ENCODE measurements at places on chromosomes 2 and 18. TPM values are rescaled to one million over a fixed set of nuclear protein-coding genes. Genes with fewer than 3 reads are reported as not detected.

Gene GKN1
- not detected for total RNA-seq

Gene ORMDL1
- total RNA-seq, result 84.4 TPM

Gene PRSS56
- not detected for total RNA-seq

DNA sequence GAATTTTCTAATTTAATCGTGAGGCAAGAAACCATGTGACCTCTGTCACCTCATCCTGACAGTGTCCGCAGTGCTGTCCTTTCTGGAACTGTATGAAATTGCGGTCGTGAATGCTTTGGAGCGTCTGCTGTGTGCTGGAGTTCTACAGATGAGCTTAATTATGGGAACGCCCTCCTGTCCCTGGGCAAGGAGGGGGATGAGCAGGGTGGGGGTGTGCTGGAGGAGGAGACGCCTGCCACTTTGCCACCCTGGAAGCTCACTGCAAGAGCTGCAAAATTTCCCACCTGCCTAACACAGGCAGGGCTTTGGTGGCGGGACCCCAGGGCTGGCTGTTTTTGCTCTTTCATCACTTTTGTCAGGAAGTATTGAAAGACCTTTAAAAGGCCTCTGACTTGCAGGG, 6.5 kb downstream of the LPIN1 start:
- no peak for ATAC-seq

- no peak for ATAC-seq
Observed at GRCh38 chr18:845152-845819, 33.2 kb upstream of the YES1 start.

Measured in activated T-helper 17 cell treated with anti-CD3 and anti-CD28 coated beads, Interleukin-2, amount 50 U/mL, for 72 hours (primary cell).